ENCODE measurements at places on chromosomes 6 and 20.

DNA sequence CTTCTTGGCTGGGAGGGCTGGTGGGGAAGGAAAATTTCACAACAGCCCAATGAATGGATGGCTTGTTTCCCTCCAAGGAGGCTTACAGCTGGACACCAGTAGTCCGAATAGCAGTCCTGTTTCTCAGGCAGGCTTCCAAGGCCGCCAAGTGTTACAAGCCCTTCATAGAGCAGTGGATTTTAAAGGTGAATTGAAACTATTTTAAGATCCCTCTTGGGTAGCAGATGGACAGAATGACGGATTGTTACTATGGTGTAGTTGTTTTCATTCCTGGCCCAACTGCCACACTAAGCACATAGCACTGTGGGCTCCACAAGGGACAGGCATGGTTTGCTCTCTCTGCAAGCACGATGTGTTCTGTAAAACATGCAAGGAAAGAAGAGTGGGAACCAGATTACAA, 203.3 kb upstream of the TAB2 start:
- H3K4me1 ChIP-seq: no peaks in the 10 kb centered on the region
- no peak for DNase-seq
- H3K27ac ChIP-seq: no peak overlapping the region
- H3K27me3 ChIP-seq: no peaks in the 10 kb centered on the region

DNA sequence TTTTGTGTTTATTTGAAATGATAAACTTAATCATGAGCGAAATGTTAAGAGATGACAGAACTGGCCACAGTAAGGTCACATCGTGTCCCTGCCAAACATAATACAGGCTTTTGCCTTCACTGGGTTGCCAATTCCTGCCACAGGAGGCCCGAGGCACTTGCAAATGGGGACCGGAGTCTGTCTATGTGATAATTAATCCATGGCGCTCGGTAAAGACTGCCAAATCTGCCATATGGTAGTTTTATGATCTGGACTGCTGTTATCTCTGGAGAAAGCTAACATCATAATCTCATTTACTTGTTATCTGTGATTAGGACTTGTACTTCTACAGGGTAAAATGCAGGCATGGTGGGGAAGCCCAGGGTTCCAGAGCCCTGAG, 170.5 kb upstream of the TSHZ2 start:
- no peak overlapping the region for H3K27ac ChIP-seq
- no peak overlapping the region for H3K4me3 ChIP-seq
- no peaks in the 10 kb centered on the region for H3K4me1 ChIP-seq
- no peaks in the 10 kb centered on the region for H3K36me3 ChIP-seq
- peaks cover 4% of the 10 kb centered on the region for H3K27me3 ChIP-seq
- no peak for DNase-seq

GRCh38 chr20:58308680-58309527, 611 bp upstream of the RAB22A start:
- peaks cover 18% of the 10 kb centered on the region for H3K4me1 ChIP-seq
- DNase-seq: peak; percentile 81
- peak overlapping the region; percentile 63 for H3K27ac ChIP-seq
- peak overlapping the region; percentile 99 for H3K4me3 ChIP-seq

- H3K27me3 ChIP-seq: no peaks in the 10 kb centered on the region
- no peak for DNase-seq
- H3K27ac ChIP-seq: no peak overlapping the region
- peaks cover 17% of the 10 kb centered on the region for H3K36me3 ChIP-seq
- peaks cover 3% of the 10 kb centered on the region for H3K4me1 ChIP-seq
- no peak overlapping the region for H3K4me3 ChIP-seq
Measured at GRCh38 chr20:4702562-4703280, 19.0 kb upstream of the PRND start.

GRCh38 chr6:69280858-69281257, 516.0 kb downstream of the LMBRD1 start:
- peaks cover 10% of the 10 kb centered on the region for H3K4me1 ChIP-seq
- H3K27me3 ChIP-seq: no peaks in the 10 kb centered on the region
- no peak overlapping the region for H3K27ac ChIP-seq
- no peak for DNase-seq
- H3K36me3 ChIP-seq: no peaks in the 10 kb centered on the region
- no peak overlapping the region for H3K4me3 ChIP-seq

DNA sequence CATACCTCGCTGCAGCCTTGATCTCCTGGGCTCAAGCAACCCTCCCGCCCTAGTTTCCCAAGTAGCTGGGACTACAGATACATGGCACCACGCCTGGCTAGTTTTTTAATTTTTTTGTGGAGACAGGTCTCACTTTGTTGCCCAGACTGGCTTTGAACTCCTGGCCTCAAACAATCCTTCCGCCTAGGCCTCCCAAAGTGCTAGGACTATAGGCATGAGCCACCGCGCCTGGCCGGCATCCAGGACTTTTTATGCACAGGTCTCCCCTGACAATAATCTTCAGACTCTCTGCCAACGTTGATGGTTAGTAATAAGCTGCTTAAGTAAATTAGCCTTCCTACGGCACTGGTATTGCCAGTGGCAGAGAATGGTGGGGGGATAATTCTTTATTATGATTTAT, 110.5 kb upstream of the MTHFD1L start:
- H3K27me3 ChIP-seq: no peaks in the 10 kb centered on the region
- no peak overlapping the region for H3K4me3 ChIP-seq
- no peak for DNase-seq
- H3K36me3 ChIP-seq: no peaks in the 10 kb centered on the region
- no peak overlapping the region for H3K27ac ChIP-seq

GRCh38 chr6:50602292-50602691, 111.0 kb upstream of the TFAP2D start:
- H3K36me3 ChIP-seq: no peaks in the 10 kb centered on the region
- no peak for DNase-seq
- H3K4me1 ChIP-seq: no peaks in the 10 kb centered on the region
- H3K27ac ChIP-seq: no peak overlapping the region
- H3K4me3 ChIP-seq: no peak overlapping the region

- H3K27ac ChIP-seq: peak overlapping the region; percentile 21
- H3K27me3 ChIP-seq: no peaks in the 10 kb centered on the region
- H3K36me3 ChIP-seq: no peaks in the 10 kb centered on the region
- no peak overlapping the region for H3K4me3 ChIP-seq
- DNase-seq: peak; percentile 30
Measured at GRCh38 chr6:81204731-81205130, 547.8 kb downstream of the TENT5A start.

DNA sequence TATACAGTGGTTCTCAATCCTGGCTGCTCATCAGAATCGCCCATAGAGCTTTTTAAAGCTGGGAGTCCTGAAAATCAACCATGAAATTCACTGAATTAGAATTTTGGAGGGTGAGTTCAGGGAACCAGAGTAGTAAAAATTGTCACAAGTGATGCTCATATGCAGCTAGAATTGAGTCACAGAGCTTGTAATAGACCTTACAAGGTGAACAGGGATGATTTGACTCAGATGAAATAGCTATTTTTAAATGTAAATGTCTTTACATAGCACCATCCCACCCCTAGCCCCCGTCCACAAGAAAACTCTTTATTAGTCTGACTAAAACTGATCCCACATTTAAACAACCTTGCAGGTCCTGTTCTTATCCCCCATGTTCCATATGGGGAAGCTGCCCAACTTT, 531.7 kb downstream of the LMBRD1 start:
- H3K4me3 ChIP-seq: no peak overlapping the region
- no peaks in the 10 kb centered on the region for H3K4me1 ChIP-seq
- no peaks in the 10 kb centered on the region for H3K27me3 ChIP-seq

DNA sequence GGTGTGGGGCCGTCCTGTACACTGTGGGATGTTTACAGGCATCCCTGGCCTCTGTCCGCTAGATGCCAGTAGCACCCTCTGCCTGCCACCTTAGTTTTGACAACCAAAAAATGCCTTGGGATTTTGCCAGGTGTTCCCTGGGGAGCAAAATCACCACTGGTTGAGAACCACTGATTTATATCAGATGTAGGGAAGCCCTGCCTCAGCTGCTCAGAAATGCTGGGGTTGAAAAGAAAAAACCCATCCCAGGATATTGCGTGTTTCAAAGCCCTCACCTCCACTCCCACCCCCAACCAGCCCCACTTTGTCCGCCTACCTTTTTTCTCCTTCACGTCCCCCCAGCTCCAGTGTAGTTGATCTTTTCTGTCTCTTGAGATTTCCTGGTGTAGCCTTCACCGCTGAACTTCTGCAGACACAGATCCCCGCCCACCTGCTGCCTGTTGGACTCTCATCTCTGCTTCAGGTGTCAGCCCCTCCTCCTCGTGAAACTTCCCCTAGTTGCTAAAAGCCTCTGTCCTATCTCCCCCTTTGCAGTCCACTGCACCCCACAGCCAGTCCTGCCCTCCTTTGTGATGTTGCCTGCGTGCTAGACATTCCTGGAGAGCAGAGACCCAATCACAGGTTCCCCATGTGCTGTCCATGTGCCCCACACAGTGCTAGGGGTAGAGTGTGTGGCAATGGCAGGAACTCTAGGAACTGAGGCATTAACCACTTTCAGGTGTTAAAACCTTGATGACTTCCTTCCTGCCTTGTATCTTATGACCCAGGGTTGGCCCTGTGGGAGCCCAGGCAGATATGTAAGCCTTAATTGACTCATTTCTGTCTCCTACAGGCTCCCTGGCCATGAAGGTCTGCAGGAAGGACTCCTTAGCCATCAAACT, 98.9 kb downstream of the TBC1D7 start:
- no peaks in the 10 kb centered on the region for H3K27me3 ChIP-seq
- no peaks in the 10 kb centered on the region for H3K36me3 ChIP-seq
- no peak overlapping the region for H3K27ac ChIP-seq
- DNase-seq: peak; percentile 13
- no peaks in the 10 kb centered on the region for H3K4me1 ChIP-seq

- H3K36me3 ChIP-seq: no peaks in the 10 kb centered on the region
- no peaks in the 10 kb centered on the region for H3K27me3 ChIP-seq
- H3K27ac ChIP-seq: no peak overlapping the region
- no peak for DNase-seq
- H3K4me3 ChIP-seq: no peak overlapping the region
Measured at GRCh38 chr6:77089776-77090175, 373.5 kb downstream of the HTR1B start.

GRCh38 chr6:35230950-35231349, 17.2 kb downstream of the SCUBE3 start:
- H3K4me3 ChIP-seq: no peak overlapping the region
- no peaks in the 10 kb centered on the region for H3K4me1 ChIP-seq
- no peak for DNase-seq
- no peaks in the 10 kb centered on the region for H3K36me3 ChIP-seq
- H3K27me3 ChIP-seq: no peaks in the 10 kb centered on the region

GRCh38 chr6:38603966-38604365, 35.8 kb downstream of the BTBD9 start:
- H3K27ac ChIP-seq: no peak overlapping the region
- DNase-seq: no peak
- no peaks in the 10 kb centered on the region for H3K27me3 ChIP-seq
- 0 out of 2 replicates have a peak, but pooled peaks cover 7% of the 10 kb centered on the region for H3K4me1 ChIP-seq

- H3K4me1 ChIP-seq: no peaks in the 10 kb centered on the region
- peaks cover 54% of the 10 kb centered on the region for H3K36me3 ChIP-seq
- DNase-seq: no peak
- H3K27me3 ChIP-seq: no peaks in the 10 kb centered on the region
- no peak overlapping the region for H3K27ac ChIP-seq
- H3K4me3 ChIP-seq: no peak overlapping the region
Measured at GRCh38 chr6:149779644-149779963, 30.1 kb downstream of the PCMT1 start.

GRCh38 chr6:34676140-34676539, 20.4 kb downstream of the ILRUN start:
- no peak overlapping the region for H3K27ac ChIP-seq
- no peaks in the 10 kb centered on the region for H3K27me3 ChIP-seq
- no peaks in the 10 kb centered on the region for H3K36me3 ChIP-seq
- 0 out of 2 replicates have a peak, but pooled peaks cover 2% of the 10 kb centered on the region for H3K4me1 ChIP-seq
- no peak for DNase-seq

GRCh38 chr6:106315765-106316374, 9.7 kb downstream of the ATG5 start:
- peaks cover 31% of the 10 kb centered on the region for H3K36me3 ChIP-seq
- peak; percentile 35 for DNase-seq
- H3K4me3 ChIP-seq: no peak overlapping the region
- H3K27ac ChIP-seq: peak overlapping the region; percentile 61

DNA sequence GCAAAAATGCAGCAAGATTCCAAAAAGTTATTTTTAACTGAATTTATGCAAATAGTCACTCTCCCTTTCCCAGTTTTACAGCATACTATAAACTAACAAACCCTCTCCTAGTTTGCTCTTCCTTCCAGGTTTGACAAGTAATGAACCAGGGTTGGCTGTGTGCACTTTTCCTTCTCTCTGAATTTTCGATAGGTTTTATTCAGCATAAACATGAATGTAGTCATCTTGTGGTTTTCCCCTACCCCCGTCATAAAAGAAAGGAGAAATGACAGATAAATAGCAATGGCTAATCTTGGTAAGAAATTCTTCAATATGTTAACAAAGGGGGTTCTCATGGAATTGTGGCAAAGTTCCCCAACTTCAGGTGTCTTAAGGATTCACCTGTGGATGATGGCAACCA, 26.3 kb downstream of the PRDM1 start:
- DNase-seq: no peak
- no peaks in the 10 kb centered on the region for H3K4me1 ChIP-seq
- H3K4me3 ChIP-seq: no peak overlapping the region
- H3K36me3 ChIP-seq: no peaks in the 10 kb centered on the region
- peaks cover 8% of the 10 kb centered on the region for H3K27me3 ChIP-seq

- no peak overlapping the region for H3K4me3 ChIP-seq
- DNase-seq: no peak
- no peaks in the 10 kb centered on the region for H3K36me3 ChIP-seq
- H3K27ac ChIP-seq: no peak overlapping the region
- no peaks in the 10 kb centered on the region for H3K27me3 ChIP-seq
Measured at GRCh38 chr6:163351013-163351412, 63.5 kb upstream of the QKI start.

- DNase-seq: no peak
- H3K4me3 ChIP-seq: no peak overlapping the region
- H3K4me1 ChIP-seq: no peaks in the 10 kb centered on the region
- no peaks in the 10 kb centered on the region for H3K36me3 ChIP-seq
- H3K27ac ChIP-seq: no peak overlapping the region
Measured at GRCh38 chr6:2734488-2735166, 16.1 kb downstream of the MYLK4 start.

Measured in SJCRH30 (cell line).